ENCODE measurements at places on chromosomes 3 and 15. TPM values are rescaled to one million over a fixed set of nuclear protein-coding genes. Genes with fewer than 3 reads are reported as not detected.

The TBC1D23 gene
- total RNA-seq: 103 TPM

The PLIN1 gene
- total RNA-seq: not detected

The PLD1 gene
- total RNA-seq: 1.8 TPM

The CD96 gene
- not detected for total RNA-seq

The BNC1 gene
- 8.7 TPM for total RNA-seq

The SAMD7 gene
- not detected for total RNA-seq

The PLSCR1 gene
- total RNA-seq: 23.7 TPM

The COL6A6 gene
- not detected for total RNA-seq

The NR2E3 gene
- not detected for total RNA-seq

The CPNE9 gene
- total RNA-seq: not detected

The SLC22A13 gene
- 0.38 TPM for total RNA-seq

The PLA2G4E gene
- not detected for total RNA-seq

GRCh38 chr15:31084176-31084575 lies 17.3 kb downstream of the TRPM1 start:
- DNase-seq: no peak

GRCh38 chr3:105553851-105554250 lies 187.1 kb downstream of the ALCAM start:
- peak; percentile 62 for DNase-seq

GRCh38 chr15:67415181-67415580 lies 105.8 kb upstream of the C15orf61 start:
- no peak for DNase-seq

DNA sequence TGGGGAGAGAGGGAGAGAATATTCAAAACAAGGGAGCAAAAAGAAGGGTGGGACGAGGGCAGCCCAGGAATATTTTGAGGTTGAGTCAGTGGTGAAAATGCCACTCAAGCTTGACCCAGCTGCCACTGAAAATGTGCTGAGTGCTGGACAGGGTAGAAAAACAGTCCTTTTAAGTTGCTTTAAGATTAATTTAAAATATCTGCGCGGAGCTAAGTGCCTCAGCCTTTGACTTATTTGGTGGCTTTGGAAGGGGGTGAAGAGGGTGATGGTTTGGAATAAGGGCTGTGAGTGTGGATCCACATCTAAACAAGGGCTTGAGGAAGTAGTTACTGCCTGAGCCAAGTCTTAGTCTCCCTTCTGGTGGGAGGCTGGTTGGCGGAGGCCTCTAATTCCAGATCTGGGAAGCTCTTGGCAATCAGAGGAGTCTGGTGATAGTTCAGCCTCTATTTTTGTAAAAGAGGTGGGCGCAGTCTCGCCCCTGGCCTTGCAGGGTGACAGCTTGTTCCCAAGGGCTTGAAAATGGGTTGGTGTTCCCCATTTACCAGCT lies 280.8 kb upstream of the ROPN1 start:
- DNase-seq: no peak

- DNase-seq: peak; percentile 3
Observed at GRCh38 chr15:68930268-68931022, at the start of gene SPESP1. SPESP1 (plus strand) TSS chr15:68930525; CDS start chr15:68930654, 129 bp downstream.

DNA sequence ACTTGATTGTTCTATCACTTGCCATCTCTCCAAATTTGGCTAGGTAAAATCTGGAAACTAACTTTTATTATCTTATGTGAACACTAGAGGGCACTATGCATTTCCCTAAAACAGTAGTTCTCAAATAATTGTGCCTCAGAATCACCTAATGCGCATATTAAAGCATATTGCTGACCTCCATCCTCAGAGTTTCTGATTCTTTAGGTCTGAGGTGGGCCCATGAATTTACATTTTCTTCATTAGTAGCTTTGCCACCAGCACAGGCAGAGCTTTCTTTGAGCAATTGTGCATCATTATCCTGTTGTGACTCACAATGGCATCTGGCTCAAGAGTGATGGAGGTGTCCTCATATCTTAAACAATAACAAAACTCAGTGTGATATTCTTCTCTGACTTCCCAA lies 17.5 kb upstream of the BCHE start:
- peak; percentile 36 for DNase-seq

GRCh38 chr15:39172380-39173281 lies 408.2 kb upstream of the THBS1 start:
- DNase-seq: peak; percentile 64

DNA sequence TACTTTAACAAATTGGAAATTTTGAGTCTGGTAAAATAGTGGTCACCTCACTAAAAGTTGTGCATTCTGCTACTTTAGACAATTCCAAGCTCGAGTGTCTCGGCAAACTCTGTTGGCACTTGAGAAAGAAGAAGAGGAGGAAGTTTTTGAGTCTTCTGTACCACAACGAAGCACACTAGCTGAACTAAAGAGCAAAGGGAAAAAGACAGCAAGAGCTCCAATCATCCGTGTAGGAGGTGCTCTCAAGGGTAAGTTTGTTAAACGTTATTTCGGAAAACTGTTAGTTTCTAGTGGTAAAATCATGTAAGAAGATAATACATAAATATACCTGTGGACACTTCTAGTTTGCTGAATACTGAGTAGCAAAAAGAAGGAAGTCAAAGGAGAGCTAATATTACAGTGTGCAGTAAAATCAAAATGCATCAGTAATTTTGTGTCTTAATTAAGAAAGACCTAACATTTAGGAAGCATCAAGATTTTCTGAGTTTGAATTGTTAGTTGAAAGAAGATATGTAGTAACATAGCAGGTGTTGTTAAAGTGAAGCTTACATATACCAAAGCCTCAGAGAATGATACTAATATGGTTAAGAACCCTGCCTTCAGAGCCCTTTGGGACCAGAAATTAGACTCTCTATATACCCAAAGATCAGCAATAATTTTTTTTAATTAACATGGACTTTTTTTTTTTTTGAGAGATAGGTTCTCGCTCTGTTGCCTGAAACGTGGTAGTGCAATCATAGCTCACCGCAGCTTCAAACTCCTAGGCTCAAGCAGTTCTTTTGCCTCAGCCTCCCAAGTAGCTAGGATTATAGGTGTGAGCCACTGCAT lies 23.0 kb downstream of the BUB1B start:
- no peak for DNase-seq

- DNase-seq: no peak
Observed at GRCh38 chr15:67761343-67761742, 64.0 kb upstream of the SKOR1 start.

GRCh38 chr3:138902171-138902570 lies 44.8 kb downstream of the FOXL2 start:
- DNase-seq: no peak

GRCh38 chr15:56017511-56017910 lies 24.1 kb upstream of the NEDD4 start:
- DNase-seq: no peak

DNA sequence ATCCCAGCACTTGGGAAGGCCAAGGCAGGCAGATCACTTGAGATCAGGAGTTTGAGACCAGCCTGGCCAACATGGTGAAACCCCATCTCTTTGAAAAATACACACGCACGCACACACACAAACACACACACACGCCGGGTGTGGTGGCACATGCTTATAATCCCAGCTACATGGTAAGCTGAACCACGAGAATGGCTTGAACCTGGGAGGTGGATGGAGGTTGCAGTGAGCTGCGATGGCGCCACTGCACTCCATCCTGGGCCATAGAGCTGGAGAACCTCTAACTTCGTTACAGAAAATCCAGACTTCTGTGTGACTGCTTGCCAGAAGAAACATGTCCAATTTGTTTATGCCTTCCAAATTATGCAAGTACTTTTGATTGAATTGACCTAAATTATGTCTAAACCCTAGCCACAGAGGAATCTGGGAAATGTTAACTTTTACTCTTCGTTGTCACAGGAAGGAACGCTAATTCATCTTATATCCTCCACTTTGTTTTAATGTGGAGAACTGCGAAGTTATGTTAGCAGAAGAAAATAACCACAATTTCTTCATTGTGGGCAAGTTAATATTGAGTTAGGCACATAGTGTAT lies 21.7 kb downstream of the TRIM59 start:
- no peak for DNase-seq

- no peak for DNase-seq
Observed at GRCh38 chr3:56918111-56918568, 116.4 kb upstream of the ARHGEF3 start.

GRCh38 chr3:188901126-188901525 lies 270.6 kb upstream of the TPRG1 start:
- DNase-seq: peak; percentile 79

GRCh38 chr3:42195879-42196330 lies 70.1 kb downstream of the CCK start:
- DNase-seq: no peak

DNA sequence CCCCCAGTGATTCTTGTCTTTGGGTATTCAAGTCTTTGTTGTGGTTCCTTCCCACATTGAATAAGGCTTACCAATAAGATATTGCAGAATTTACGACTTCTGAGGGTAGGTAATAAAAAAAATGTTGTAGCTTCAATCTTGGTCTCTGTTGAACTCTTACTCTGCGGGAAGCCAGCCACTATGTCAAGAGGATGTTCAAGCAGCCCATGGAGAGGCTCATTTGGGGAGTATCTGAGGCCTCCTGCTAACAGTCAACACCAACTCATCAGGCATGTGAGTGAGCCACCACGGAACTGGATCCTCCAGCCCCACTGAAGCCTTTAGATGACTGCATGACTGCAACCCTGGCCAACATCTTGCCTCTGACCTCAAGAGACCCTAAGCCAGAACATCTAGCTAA lies 3.2 kb upstream of the TBC1D23 start:
- peak; percentile 88 for DNase-seq

GRCh38 chr3:101509811-101510210 lies 3.2 kb downstream of the SENP7 start:
- DNase-seq: peak; percentile 32

- DNase-seq: peak; percentile 45
Observed at GRCh38 chr3:13277860-13278531, 142.1 kb downstream of the NUP210 start.

- no peak for DNase-seq
Observed at GRCh38 chr3:151526757-151527156, 65.9 kb upstream of the IGSF10 start.

GRCh38 chr3:14602804-14603644 lies 48.5 kb upstream of the CCDC174 start:
- DNase-seq: peak; percentile 39

- no peak for DNase-seq
Observed at GRCh38 chr3:18546632-18547031, 121.5 kb upstream of the SATB1 start.
